ENCODE measurements at places on chromosomes 6 and 20.

DNA sequence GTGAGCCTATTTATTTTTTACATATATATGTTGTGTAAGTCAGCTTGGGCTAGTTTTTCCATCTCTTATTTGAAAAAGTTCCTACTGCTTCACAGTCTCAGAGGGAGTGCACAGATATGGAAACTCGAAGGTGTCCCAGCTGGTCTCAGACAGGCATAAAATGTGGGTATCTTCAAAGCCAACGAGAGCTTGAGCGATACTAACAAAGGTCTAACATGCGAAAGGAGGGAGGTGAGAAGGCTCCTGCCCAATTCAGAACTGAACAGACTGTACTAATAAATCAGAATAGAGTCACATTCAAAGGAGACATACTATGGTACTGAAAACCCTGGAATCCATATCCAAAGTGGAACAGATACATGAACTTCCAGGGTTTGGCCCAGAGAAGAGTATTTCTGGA, 113.0 kb downstream of the PREX1 start:
- DNase-seq, result no peak

DNA sequence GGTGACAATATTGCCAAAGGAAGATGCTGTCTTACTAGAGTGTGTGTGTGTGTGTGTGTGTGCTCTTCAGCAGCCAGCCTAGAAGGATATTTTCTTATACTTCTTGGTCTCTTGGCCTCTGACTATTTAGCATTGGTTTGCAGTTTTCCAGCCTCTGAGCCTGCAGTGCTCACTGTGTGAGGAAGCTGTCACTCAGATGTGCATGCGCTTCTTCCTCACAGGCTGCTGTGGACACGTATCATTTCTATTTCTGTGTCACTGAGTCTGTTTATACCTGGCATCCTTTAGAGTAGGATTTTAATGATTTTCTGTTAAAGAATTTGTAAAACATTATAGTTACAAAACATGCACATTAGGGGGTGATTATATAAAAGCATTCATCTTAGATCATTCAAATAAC, 83.3 kb downstream of the ALDH8A1 start:
- no peak for DNase-seq

GRCh38 chr6:132133736-132134445, 182.7 kb upstream of the CCN2 start:
- peak; percentile 73 for DNase-seq

- DNase-seq, result peak; percentile 41
Observed at GRCh38 chr6:160979061-160979708, 12.4 kb upstream of the MAP3K4 start.

DNA sequence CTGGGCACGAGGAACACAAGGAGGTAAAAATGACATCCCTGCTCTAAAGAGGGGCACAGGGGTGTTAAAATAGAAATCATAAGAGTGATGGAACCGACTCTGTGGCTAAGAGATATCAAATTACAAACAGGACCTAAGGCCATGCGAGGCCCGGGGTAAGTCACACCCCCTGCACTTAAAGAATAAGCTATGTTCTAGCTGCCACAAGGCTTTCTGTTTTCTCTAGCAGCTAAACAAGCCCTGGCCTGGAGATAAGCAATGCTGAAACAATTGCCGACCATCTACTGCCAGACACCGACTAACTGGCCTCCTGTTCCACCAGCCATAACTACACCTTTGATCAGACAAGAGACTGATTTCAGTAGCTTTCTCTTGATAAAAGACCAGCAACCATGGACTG, 32.4 kb downstream of the MDGA1 start:
- DNase-seq, result no peak

DNA sequence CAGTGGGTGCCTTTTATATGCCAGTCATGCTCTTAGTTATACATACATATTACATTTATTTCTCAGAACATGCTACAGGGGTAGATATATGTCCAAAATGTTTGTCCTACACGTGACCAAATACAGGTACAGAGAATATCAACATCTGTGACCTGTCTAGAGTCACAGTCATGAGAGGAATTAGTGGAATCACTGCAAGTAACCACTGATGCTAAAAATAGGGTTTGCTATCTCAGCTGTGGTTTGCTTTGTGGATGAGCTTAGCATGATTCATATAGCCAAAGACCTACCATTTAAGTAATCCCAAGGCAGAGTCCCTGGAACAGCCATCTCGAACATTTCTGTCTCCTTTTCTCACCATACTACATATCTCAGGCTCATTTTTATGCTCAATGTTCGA, 32.3 kb downstream of the GSTA3 start:
- no peak for DNase-seq

DNA sequence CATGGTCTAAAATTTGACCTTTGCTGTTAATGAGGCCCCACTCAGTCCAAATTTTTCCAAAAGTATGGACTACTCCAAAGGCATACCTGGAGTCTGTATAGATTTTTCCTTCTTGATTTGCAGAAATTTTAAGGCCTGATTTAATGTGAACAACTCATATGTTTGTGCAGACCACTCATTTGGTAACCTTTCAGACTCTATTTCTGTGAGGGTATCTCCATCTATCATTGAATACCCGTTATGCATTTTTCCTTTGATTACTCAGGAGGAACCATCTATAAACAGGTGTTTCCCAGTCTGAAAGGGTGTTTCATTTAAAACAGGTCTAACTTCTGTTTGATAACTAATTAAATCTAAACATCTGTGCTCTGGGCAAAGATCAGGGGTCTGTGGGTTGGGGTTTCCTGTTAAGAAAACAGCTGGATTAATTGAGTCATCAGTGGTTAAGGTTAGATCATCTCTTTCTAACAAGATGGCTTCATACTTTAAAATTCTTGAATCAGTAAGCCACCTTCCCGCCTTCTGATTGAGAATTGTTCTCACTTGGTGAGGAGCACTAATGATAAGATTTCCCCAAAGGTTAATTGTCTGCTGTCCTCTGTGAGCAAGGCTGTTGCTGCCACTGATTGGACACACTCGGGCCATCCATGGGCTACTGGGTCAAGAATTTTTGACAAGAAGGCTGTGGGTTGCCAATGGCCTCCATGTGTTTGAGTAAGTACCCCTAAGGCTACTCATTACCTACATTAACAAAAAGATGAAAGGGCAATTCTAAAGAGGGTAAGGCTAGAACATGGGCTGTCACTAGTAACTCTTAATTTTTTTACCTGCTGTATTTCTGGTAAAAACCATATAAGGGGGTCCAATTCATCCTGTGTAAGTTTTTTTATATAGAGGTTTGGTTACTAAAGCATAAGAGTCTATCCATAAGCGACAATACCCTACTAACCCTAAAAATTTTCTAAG, 24.1 kb downstream of the HLA-B start:
- peak; percentile 54 for DNase-seq

- peak; percentile 59 for DNase-seq
Observed at GRCh38 chr6:32604434-32604877, 14.8 kb upstream of the HLA-DRB1 start.

DNA sequence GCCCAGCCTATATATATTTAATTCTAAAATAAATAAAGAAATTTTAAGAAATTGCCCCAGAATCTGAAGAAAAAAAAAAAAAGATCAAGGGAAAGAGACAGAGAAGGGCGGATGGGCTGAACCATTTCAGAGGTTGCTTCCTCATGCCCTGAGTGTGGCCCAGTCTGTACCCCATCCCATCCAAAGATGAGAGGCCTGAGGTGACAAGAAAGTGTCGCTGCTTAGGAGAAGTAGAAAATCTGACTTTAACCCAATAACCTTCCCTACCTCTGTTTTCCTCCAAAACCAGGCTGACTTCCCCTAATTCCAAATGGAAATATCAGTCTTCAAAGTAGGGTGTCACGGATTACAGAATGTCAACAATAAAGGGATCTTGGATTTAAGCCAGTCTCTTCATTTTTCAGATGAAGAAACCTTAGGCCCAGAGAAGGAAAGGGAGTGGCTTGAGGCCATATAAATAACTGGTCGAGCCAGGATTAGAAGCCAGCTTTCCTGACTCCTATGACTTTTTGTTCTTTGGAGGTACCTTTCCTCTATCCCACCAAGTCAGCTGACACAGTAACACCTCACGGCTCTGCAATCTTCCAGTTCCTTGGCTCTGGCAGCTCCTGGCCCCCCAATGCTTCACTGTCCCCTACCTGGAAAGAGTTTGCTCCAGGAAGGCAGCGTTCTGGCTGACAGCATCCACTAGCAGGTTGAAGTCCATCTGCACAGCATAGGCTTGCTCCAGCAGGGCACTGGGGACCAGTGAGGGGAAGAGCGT, 10.1 kb downstream of the GSS start:
- DNase-seq, result no peak
